ENCODE measurements at places on chromosomes 7 and 10.

- peak; percentile 48 for DNase-seq
Observed at GRCh38 chr7:46387646-46388045, 466.6 kb upstream of the IGFBP3 start.

- no peak for DNase-seq
Observed at GRCh38 chr7:156677374-156678054, 36.9 kb downstream of the RNF32 start.

GRCh38 chr7:95429241-95429990 is 5.4 kb downstream of the PON2 start:
- DNase-seq, result no peak

DNA sequence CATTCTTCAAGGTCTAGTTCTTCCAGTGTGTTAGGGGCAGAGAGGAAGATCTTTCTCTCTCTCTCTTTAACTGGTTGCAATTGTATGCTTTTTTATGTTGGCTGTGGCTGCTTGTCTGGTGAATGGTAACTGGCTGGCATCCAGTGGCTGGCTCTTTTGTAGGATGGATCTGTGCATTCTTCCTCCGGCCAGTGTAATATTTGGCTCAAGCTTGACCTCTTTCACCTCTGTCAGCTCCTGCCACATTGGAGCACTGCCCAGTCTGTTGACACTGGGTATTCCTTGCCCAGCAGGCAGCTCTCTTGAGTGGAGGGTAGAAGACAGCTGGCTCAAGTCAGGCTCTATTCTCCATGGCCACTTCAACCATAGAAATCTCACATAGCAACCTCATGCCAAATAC is 528.3 kb downstream of the PHTF2 start:
- peak; percentile 36 for DNase-seq

- peak; percentile 90 for DNase-seq
Observed at GRCh38 chr10:59079386-59080226, 96.8 kb upstream of the PHYHIPL start.

DNA sequence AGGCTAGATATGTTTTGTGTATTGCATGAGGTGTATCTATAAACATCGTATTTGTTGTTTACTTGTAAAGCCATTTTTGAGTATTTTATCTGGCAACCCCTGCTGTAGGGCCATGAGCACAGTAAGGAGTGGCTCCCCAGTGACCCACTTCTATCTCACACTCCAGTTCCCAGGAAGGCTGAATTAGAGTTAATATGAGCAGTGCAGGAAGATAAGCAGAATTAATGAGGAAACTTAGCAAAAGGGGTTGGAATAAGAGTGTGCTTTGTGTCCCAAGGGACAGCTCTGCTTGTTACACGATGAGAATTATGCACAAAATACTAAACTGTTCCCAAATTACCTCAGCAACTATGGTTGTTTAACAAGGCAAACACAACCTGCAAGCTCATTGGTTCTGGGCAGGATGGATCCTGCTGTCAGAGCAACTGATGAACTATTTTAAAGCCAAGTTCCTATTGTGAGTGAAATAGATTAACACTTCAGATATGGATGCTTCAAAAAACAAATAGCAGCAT is 1005.8 kb downstream of the NRG3 start:
- no peak for DNase-seq

- DNase-seq, result no peak
Observed at GRCh38 chr7:29815181-29816105, 9.1 kb downstream of the WIPF3 start.

GRCh38 chr10:47116445-47116844 is 183.6 kb upstream of the GDF10 start:
- DNase-seq, result no peak

- DNase-seq, result peak; percentile 27
Observed at GRCh38 chr7:149598721-149599308, 101.2 kb upstream of the ZNF746 start.

DNA sequence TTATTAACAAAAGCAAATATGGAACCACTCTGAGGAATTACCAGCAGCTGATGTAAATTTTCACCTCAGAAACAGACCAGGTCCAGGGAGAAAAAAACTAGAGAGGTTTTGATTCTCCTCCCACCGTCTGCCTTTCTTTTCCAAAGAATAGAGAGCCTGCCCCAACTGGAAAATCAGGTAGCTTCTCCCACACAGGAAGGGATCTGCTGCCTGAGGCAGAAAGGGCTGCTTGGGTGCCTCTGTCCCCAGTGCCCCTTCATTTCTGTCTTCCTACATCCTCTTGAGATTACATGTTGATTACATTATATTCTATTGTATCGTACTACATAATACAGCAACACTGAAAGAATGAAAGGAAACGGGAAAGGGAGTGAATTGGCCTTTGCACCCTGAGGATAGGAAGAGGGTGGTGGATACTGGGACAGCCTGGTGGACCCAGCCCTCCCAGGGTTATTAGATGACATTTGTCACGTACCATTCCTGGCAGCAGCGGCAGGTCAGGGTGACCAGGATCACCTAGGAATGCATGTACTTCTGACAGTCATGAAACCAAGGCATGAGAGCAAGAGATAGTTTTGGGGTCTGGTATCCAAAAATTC is 8.9 kb downstream of the ST8SIA6 start:
- DNase-seq, result no peak

DNA sequence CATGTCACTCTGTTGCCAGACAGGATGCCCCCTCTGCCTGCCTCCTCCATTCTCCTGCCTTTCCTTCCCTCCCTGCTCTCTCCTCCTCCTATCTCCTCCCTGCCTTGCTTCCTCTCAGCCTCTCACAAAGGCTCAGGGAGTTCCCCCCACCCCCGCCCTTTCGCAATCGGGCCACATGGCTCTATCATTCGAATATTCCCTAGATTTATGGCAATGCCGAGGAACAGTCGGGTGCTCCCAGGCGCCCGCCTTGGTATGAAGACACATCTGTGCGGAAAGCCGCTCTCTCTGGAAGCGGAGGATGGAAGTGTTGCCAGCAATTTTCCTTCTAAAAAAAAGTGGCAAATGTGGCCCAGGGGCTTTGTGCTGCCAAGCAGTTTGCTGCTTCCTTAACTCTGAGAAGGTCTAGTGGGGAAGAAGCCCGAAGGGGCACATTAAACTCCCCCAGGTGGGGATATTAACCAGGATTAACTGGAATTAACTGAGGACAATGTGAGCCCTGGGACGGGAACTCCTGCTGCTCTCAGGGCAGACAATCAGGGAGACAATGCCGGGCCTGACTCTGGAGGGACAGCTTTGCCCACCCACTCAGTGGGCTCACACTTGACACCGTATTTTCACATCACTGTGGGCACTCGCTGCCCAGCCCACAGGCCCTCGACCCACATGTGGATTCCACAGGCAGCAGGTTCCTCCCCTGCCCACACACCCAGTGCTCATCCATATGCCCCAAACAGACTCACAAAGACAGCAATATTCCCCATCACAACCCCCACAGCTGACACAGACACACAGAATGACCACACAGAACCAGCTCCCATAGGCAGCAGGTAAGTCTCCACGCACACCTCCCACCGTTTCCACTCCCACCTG is 88.4 kb upstream of the SMNDC1 start:
- peak; percentile 28 for DNase-seq

DNA sequence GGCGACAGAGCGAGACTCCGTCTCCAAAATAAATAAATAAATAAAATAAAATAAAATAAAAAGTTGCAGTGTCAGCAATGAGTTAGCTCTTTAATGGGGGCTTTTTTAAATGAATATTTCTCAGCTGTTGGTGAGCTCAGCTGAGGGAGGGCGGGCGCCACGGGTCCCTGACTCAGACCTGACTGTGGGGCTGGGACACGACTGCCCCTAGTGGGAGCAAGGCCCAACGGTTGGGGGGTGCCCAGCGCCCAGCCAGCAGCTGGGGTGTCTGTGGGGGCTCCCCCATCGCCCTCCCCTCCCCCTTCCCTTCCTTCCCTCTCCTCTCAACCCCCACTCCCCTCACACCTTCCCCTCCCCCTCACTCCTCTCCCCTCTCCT is 46.6 kb downstream of the PWWP2B start:
- DNase-seq, result peak; percentile 32

DNA sequence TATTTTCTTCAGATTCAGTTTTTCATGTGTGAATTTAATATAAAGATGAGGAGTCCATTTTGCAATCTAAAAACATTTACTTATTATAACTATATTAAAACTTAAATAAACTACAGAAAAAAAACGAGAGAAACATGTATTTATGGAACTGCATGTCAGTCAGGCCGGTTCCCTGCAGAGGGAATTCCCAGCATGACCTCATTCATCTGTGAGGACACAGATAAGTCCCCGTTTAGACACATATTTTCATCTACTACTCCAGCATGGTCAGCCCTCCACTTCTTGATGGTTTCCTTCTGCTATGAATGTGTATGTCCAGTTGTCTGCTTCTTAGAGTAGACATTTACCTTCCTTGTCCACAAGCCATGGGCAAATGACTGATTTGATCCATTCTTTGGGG is 339.1 kb downstream of the SEMA3D start:
- no peak for DNase-seq

Data from fibroblast of lung (primary cell).